ENCODE measurements at places on chromosomes 3 and 15.

GRCh38 chr15:51283026-51283425, 55.4 kb downstream of the CYP19A1 start:
- no peak for DNase-seq

DNA sequence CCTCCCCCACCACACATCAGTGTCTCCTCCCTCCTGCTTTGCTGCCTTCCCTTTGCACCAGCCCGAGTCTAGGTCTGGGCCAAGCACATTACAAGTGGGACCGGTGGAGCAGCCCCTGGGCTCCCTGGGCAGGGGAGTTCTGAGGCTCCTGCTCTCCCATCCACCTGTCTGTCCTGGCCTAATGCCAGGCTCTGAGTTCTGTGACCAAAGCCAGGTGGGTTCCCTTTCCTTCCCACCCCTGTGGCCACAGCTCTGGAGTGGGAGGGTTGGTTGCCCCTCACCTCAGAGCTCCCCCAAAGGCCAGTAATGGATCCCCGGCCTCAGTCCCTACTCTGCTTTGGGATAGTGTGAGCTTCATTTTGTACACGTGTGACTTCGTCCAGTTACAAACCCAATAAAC, 2.3 kb upstream of the ABCF3 start:
- DNase-seq: no peak

GRCh38 chr3:100662113-100662823, 47.0 kb upstream of the TFG start:
- no peak for DNase-seq

- DNase-seq: no peak
Measured at GRCh38 chr3:156416846-156417558, 137.9 kb downstream of the SSR3 start.

- no peak for DNase-seq
Measured at GRCh38 chr3:9826815-9827573, 16.8 kb downstream of the RPUSD3 start.

All from left forelimb (tissue), 1 donor.